ENCODE measurements at places on chromosomes 1 and 21. TPM values are rescaled to one million over a fixed set of nuclear protein-coding genes. Genes with fewer than 3 reads are reported as not detected.

Gene HCRTR1
- not detected for total RNA-seq

Gene RGS8
- 2.2 TPM for total RNA-seq

Gene GPR89A
- 13.3 TPM for total RNA-seq

Gene KDF1
- 0.67 TPM for total RNA-seq

Gene RSRP1
- total RNA-seq, result 211 TPM

Gene ETV3L
- not detected for total RNA-seq

Gene ESRRG
- total RNA-seq, result 47.1 TPM

Gene GJA4
- total RNA-seq, result 0.42 TPM

Gene BRDT
- total RNA-seq, result not detected

Gene SLC6A9
- total RNA-seq, result 4.9 TPM

Gene CATSPERE
- total RNA-seq, result 1.4 TPM

Gene GPR3
- 1.7 TPM for total RNA-seq

Gene KCNJ15
- total RNA-seq, result not detected

Gene TMEM125
- 2.3 TPM for total RNA-seq

Gene NHLH1
- 0.11 TPM for total RNA-seq

Gene GMEB1
- total RNA-seq, result 7.5 TPM

Gene CFHR3
- total RNA-seq, result 0.07 TPM

All from cardiac muscle cell (in vitro differentiated cells and primary cell).